ENCODE measurements at places on chromosomes 3 and 15.

- no peak for DNase-seq
These were observed 307.4 kb upstream of the RARB start for GRCh38 chr3:25120665-25121064.

DNA sequence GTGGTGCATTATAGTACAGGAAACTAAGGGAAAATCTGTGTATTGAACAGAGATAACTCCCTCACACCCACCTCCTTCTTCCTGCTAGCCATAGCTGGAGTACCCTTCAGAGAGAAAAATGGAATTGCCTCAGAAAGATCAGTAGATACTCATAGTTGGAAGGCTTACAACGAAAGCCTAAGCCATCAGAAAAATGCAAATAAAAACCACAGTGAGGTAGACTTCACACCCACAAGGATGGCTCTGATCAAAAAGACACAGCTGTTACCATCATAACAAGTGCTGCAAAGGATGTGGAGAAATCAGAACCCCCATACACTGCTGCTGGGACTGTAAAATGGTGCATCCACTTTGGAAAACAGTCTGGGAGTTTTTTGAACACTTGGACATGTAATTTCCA is 7.4 kb upstream of the DLG1 start:
- DNase-seq = no peak

GRCh38 chr3:176951144-176951543 is 246.1 kb downstream of the TBL1XR1 start:
- no peak for DNase-seq

- no peak for DNase-seq
These were observed 917.1 kb downstream of the PLOD2 start for GRCh38 chr3:145243875-145244274.

DNA sequence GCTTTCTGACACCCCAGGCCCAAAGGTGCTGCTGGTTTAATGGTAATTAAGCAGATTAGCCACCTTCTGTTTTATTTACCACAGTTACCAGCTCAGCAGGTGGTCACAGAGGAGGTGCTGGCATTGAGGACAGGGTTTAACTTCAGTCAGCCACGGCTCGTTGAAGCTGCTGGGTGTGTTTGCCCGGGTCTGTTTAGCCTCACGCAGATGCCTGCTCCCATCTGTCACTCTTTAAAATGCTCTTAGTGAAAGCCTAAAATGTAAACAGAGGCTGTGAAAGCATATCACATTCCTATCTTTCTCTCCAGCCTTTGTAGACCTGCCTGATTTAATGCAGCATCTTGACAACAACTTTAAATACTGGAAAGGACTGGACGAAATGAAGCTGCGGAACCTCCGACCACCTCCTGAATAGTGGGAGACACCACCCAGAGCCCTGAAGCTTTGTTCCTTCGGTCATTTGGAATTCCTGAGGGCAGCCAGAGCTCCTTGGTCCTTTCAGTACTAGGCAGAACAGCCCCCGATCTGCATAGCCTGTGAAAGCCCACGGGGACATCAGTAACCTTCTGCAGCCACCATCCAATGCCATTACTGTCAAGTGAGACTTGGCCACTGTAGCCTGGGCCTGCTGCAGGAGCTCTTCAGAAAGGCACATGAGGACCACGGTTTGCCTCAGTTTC is 156.0 kb downstream of the PDE8A start:
- DNase-seq = no peak

DNA sequence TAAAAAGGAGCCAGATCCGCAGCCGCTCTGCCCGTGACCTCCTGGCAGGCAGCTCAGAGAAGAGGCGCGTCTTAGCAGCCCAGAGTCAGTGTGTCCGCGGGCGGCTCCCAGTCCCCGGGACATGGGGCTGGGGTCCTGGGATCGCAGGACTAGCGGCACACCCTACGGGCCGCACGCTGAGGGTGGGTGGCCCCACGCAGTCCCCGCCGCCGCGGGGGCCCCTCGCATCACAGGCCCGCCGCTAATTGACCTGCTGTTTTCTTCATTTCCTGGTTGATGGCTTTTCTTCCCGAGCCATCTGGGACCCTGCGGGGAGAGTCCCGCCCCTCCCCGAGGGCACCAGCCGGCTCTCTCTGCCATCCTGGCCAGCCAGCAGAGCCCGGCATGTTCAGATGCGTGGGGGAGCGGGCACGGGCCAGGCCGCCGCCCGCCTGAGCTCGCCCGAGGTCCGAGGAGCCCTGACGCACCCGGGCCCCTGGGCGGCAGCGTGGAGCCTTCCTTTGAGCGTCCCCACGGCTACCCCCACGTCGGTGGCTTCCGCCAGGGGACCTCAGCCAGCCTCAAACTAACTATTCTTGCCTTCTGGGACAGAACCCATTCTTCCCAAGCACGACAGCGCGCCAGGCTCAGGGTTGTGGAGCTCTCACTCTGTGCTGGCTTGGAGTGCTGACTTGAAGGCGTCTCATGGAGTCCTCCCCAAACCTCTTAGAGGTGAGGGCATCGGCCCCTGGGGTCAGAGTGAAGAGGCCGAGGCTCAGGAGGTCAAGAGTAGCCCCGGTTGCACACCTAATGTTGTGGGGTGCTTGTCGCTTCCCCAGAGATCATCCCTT is 34.6 kb upstream of the CACNA2D3 start:
- no peak for DNase-seq

DNA sequence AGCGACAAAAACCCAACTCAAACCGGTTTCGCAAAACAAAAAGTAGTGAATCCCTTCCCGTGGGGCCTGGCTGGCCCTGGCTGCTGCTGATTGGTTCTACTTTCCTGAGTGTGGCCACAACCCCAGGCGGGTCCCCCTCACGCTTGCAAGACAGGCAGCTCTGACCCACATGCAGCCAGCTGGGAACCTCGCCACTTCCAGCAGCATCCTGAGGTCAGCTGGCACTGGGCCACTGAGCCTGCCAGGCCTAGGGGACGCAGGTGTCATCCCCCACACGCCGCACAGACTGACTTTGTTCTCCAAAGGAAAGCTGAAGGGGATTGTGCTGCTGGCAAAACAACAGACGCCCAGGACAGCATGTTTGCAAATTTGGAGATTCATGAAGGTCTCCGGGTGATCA is 111.1 kb downstream of the TPRA1 start:
- no peak for DNase-seq

GRCh38 chr3:157280786-157281185 is 120.8 kb upstream of the CCNL1 start:
- DNase-seq = no peak

DNA sequence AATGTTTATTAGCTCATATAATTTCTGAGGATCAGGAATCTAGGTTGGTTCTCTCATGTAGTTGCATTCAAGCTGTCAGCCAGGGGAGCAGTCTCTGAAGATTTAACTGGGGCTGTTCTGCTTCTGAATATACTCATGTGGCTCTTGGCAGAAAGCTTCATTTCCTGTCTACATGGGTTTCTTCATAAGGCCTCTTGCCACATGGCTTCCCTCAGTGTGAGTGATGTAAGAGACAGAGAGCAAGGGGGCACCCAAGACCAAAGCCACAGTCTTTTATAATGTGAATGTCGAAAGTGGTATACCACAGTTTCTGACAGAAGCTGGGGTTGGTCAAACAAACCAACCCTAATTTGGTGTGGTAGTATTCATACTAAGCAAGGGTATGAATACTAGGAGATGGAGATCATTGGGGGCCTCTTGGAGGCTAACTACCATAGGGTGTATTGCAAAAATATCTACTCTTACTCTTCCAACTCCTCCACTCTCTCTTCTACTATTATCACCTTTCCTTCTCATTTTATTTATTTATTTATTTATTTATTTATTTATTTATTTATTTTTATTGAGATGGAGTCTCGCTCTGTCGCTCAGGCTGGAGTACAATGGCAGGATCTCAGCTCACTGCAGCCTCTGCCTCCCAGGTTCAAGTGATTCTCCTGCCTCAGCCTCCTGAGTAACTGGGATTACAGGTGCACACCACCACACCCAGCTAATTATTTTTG is 123.8 kb downstream of the B3GALNT1 start:
- no peak for DNase-seq

DNA sequence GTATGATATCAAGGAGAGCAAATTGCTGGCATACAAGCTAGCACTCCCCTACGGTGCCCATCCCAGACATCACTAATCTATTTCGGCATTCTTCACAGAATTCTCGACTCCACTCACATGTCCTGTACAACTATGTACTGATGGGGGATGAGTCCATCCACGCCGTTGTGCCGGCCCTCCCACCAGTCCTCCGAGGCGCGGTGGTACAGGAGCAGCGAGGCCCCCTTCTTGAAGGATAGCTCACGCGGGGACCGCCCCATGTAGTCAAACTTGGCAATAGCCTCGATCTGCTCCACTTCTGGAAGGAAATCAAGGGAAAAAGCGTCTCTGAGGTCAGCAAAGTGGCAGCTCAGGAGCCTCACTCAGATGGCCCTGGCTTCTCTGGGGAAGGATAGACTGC is 31.0 kb upstream of the RAD18 start:
- no peak for DNase-seq

GRCh38 chr3:113979916-113980315 is 32.1 kb downstream of the ZDHHC23 start:
- no peak for DNase-seq

DNA sequence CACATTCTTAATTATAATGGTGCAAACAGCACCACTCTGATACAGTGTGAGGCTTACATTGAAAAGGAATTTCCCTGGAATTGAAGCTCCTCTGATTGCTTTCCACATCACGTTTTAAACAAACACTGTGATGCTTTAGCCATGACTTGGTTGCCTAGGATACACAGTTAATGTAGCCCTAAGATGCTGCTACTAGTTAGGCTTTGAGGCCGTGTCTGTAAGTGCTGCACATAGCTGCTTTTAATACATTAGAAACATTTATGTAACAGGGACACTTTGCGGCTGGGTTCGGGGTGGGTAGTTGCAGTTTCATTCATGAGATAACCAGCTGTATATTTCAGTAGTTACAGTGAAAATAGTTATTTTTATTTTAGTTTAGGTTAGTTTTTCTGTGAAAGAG is 334.7 kb downstream of the NLGN1 start:
- DNase-seq = no peak

GRCh38 chr3:140505213-140505612 is 172.7 kb upstream of the TRIM42 start:
- no peak for DNase-seq

GRCh38 chr3:127077505-127078064 is 94.7 kb downstream of the PLXNA1 start:
- no peak for DNase-seq

DNA sequence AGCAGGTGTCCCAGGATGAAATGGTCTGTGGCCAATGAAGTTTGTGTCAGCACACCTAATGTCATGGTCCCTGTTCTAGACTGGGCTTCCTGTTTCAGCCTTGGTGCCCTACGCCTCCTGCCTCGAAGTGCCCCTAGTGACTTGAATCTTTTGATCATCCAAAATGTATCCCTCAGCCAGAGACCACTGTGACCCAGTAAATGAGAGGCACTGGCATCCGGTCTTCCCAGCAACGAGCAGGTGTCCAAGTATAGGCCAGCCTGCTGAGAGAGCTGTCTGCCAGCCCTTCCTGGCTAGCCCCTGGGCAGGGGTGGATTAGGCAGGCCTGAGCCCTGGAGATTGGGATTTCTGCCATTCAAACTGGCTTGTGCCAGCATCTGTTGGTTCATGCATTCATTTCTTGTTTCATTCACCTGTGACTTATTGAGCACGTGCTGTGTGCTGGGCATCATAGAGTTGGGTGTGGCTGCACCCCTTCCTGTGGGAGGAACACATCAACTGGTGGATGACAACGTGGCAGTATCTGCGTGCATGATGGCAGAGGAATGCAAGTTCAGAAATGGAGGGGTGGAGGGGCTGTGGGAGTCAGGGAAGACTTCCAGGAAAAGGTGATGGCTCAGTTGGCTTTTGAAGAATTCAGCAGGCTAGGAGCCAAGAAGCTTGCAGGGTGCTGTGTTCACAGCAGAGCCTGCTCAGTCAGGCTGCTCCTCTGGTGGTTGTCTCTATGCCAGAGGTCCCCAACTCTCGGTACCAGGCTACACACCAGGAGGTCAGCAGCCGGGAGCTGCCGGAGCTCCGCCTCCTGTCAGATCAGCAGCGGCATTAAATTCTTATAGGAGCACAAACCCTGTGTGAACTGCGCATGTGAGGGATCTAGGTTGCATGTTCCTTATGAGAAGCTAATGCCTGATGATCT is 21.6 kb downstream of the ESYT3 start:
- no peak for DNase-seq

- no peak for DNase-seq
These were observed 36.7 kb upstream of the ZNF774 start for GRCh38 chr15:90315278-90315982.

GRCh38 chr3:130971208-130971607 is 55.4 kb downstream of the ASTE1 start:
- DNase-seq = no peak

- DNase-seq = no peak
These were observed 1.2 kb downstream of the PARL start for GRCh38 chr3:183883291-183884096.

DNA sequence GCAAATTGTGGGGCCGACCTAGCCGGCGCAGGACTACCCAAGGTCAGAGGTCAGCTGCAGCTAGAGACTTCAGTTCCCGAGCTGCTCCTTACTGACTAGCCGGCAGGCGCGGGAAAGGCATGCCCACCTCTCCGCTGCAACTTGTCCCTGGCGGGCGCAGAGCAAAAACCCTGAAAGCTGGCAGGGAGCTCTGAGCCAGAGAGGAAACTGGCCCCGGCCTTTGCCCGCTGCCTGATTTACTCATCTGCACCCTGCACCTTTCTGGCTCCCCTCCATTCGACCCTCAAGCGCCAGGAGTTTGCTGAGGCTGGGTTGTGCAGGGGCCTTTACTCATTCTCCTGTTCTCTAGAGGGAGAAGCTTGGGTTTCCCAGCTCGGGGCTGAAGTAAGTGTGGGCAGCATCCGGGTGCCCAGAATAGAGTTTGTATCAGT is 1.5 kb downstream of the ZIC4 start:
- DNase-seq = no peak

DNA sequence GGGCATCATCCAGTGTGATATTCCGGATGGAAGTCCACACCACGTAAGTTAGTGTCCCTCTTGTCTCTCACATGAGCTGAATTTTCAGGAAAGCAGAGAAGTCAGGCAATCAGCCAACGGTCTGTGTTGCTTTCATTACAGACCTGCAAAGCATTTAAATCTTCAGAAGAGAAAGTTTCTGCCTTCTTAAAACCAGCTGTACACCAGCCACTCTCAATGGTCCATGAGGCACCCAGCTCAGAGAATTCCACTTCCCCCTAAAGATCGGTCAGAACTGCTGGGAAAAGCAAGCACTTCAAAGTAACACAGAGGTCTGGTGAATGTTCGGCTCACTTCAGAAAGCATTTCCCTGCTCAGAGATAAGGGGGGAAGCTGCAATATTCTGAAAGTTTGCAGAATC is 903.7 kb downstream of the EPHA3 start:
- DNase-seq = no peak

GRCh38 chr3:150844484-150844883 is 60.8 kb downstream of the MINDY4B start:
- DNase-seq = no peak

- DNase-seq = no peak
These were observed 18.1 kb upstream of the KPNA4 start for GRCh38 chr3:160583451-160583850.

GRCh38 chr3:47813551-47814177 is 10.7 kb downstream of the DHX30 start:
- DNase-seq = no peak

DNA sequence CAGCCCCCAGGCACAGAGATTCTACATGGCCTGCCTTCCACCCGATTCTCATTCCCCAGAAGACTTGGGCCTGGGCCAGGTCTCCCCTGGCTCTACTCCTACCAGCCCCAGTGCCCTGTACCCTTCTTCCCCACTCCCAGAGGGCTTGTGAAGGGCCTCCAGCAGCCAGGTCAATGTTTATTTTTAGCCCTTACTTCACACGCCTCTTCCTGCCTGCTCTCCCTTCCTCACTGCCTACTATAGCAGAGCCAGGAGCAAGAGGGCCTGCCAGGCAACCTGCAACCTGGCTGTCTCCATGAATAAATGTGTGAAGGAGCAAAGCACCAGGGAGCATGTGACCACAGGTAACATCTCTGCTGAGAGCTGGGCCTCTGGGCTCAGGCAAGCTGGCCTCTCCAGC is 26.4 kb upstream of the APEH start:
- no peak for DNase-seq

Measured in dorsolateral prefrontal cortex (tissue), 122 donors.